ENCODE measurements at places on chromosomes 12 and 14. TPM values are rescaled to one million over a fixed set of nuclear protein-coding genes. Genes with fewer than 3 reads are reported as not detected.

DNA sequence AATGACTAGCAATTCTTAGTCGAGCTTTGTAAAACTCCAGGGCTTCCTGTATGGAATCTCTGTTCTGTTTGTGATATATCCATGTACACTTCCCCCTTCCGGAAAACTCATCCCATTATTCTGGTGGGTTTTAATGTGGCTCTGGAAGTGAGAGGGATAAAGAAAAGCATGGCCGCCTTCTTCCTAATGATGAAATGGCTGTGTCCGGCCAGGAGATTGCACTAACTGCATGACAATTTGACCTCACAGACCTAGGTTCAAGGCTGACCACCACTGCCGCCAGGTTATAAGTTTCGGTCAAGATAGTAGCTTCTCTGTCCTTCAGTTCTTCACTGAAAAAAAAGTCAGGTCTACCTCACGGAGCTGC lies 41.0 kb upstream of the NPAS3 start:
- H3K27ac ChIP-seq, result peak overlapping the region; percentile 89
- no peaks in the 10 kb centered on the region for H3K36me3 ChIP-seq
- no peaks in the 10 kb centered on the region for H3K27me3 ChIP-seq

RALGAPA1 gene
- 78.7 TPM for total RNA-seq

DNA sequence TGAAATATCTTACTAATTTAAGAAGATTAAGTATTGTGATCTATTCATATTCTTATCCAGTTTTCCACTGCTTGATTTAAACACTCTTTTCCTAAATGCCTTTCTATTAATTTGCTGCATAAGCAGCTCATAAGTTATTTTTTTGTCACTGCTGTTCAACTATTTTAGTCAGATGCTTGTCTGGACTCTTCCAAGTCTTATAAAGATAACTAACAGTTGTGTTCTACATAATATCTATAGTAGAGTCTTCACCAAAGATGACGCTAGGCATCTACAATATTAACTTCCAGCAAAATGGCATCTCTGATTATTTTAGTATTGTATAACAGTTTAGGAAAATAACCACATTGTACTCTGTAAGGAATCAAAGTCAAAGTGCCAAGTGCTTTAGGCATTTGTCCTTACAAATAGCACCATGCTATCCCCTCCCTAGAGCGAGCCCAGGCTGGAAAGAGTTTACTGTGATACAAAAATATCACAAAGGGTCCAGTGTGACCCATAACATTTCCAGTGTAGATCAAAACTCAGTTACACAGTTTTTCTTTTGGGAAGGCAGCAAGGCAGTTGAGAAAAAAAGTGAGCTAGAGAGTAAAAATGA lies 98.2 kb downstream of the DENND5B start:
- H3K4me1 ChIP-seq, result peaks cover 4% of the 10 kb centered on the region
- no peak overlapping the region for H3K4me3 ChIP-seq
- H3K27ac ChIP-seq, result no peak overlapping the region
- H3K27me3 ChIP-seq, result no peaks in the 10 kb centered on the region
- no peak for DNase-seq

DNA sequence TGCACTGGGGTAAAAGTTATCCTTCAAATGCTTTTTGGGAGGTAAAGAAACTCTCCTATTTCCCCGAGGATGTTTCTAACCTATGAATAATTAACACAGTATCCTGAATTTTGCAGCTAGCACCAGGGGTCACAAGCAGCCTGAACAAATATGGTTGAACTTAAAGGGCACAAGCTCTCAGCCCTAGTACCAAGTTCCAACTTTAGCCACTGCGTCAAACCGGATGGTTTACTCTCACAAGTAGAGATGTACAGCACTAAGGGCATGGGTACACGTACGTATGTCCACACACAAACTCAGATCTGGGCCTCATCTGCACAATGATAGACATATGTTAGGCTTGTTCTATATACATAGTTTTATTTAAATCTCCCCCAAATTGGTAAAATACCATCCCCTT lies 4.7 kb downstream of the CCDC88C start:
- H3K4me1 ChIP-seq, result peaks cover 4% of the 10 kb centered on the region
- H3K4me3 ChIP-seq, result no peak overlapping the region
- peaks cover 3% of the 10 kb centered on the region for H3K36me3 ChIP-seq
- H3K27ac ChIP-seq, result no peak overlapping the region
- no peak for DNase-seq

GRCh38 chr12:128693115-128693514 lies 130.6 kb downstream of the SLC15A4 start:
- no peak overlapping the region for H3K4me3 ChIP-seq
- no peaks in the 10 kb centered on the region for H3K27me3 ChIP-seq
- no peak for DNase-seq
- no peaks in the 10 kb centered on the region for H3K36me3 ChIP-seq
- H3K27ac ChIP-seq, result no peak overlapping the region

DNA sequence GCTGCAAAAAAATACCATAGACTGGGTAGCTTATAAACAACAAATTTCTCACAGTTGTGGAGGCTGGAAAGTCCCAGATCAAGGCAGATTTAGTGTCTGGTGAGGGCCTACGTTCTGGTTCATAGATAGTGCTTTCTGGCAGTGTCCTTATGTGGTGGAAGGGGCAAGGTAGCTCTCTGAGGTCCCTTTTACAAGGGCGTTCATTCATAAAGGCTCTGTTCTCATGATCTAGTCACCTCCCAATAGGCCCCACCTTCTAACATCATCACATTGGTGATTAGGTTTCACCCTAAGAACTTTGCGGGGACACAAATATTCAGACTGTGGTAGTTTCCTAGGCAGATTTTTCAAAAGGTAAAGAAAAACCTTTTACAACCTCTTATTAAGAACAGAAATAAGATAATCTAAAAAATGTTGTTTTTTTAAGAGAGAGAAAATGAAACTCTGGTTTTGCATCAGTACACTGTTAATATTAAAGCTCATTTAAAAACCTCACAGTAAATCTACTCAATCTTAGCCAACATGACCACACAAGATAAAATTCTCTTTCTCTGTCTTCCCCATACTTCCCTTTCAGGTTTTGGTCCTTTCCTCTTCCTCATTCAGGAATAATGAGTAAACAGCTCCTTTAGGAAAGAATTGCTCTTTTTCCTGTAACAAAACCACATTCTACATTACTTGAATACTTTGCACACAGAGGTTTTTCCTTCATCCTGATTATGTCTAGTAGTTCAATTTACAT lies 117.5 kb downstream of the UNC79 start:
- H3K4me3 ChIP-seq, result no peak overlapping the region
- no peaks in the 10 kb centered on the region for H3K36me3 ChIP-seq
- H3K4me1 ChIP-seq, result no peaks in the 10 kb centered on the region
- no peaks in the 10 kb centered on the region for H3K27me3 ChIP-seq
- DNase-seq, result no peak
- no peak overlapping the region for H3K27ac ChIP-seq

GRCh38 chr12:116950628-116951325 lies 40.0 kb downstream of the FBXW8 start:
- peaks cover 2% of the 10 kb centered on the region for H3K36me3 ChIP-seq
- H3K4me1 ChIP-seq, result no peaks in the 10 kb centered on the region
- no peak overlapping the region for H3K4me3 ChIP-seq
- H3K27ac ChIP-seq, result no peak overlapping the region

GRCh38 chr12:116864371-116865160 lies 16.7 kb downstream of the HRK start:
- no peak overlapping the region for H3K4me3 ChIP-seq
- H3K27me3 ChIP-seq, result no peaks in the 10 kb centered on the region
- no peak overlapping the region for H3K27ac ChIP-seq
- no peaks in the 10 kb centered on the region for H3K36me3 ChIP-seq

- H3K4me1 ChIP-seq, result no peaks in the 10 kb centered on the region
- no peak overlapping the region for H3K27ac ChIP-seq
- no peaks in the 10 kb centered on the region for H3K27me3 ChIP-seq
- no peak for DNase-seq
- H3K4me3 ChIP-seq, result no peak overlapping the region
- no peaks in the 10 kb centered on the region for H3K36me3 ChIP-seq
These were observed 30.3 kb upstream of the PELI2 start for GRCh38 chr14:56087671-56088471.

GRCh38 chr14:96225745-96226151 lies 21.1 kb downstream of the BDKRB2 start:
- H3K4me3 ChIP-seq, result no peak overlapping the region
- no peaks in the 10 kb centered on the region for H3K27me3 ChIP-seq
- DNase-seq, result peak; percentile 85
- no peaks in the 10 kb centered on the region for H3K4me1 ChIP-seq
- H3K27ac ChIP-seq, result peak overlapping the region; percentile 34
- H3K36me3 ChIP-seq, result no peaks in the 10 kb centered on the region

DNA sequence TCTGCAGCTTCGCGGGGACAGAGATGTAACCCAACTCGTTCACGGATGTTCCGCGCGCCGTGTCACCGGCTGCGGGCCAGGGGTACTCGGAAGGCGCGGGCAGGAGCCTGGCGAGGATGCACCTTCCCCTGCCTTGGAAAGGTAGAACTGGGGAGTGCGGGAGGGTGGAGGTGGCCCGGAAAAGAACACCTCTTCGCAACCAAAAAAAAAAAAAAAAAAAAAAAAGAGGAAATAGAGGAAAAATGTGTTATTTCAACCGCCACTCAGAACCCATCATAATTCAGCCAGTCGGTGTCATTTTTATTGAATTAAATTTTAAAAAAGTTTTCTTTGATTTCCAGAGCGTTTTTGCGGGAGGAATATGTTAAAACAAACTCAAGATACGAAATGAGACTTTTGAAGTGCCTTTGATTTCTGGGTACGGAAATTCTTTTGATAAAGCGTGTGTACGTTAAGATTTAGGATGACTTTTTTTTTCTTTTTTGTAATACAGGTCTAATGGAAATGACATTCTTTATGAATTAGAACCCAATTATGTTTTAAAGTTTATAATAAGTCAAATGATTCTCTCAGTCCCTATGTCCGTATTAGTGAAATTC lies 8.9 kb downstream of the CDKN1B start:
- H3K4me3 ChIP-seq, result peak overlapping the region; percentile 72
- H3K4me1 ChIP-seq, result no peaks in the 10 kb centered on the region
- peak overlapping the region; percentile 98 for H3K27ac ChIP-seq

- no peaks in the 10 kb centered on the region for H3K4me1 ChIP-seq
- peak; percentile 85 for DNase-seq
- no peak overlapping the region for H3K4me3 ChIP-seq
- H3K36me3 ChIP-seq, result no peaks in the 10 kb centered on the region
These were observed 7.3 kb upstream of the IFI27L2 start for GRCh38 chr14:94136575-94137331.

PCK2 gene
- 36.1 TPM for total RNA-seq

- no peak for DNase-seq
- H3K36me3 ChIP-seq, result no peaks in the 10 kb centered on the region
- peak overlapping the region; percentile 55 for H3K4me3 ChIP-seq
- H3K27ac ChIP-seq, result no peak overlapping the region
- peaks cover 7% of the 10 kb centered on the region for H3K27me3 ChIP-seq
These were observed 811 bp upstream of the GALNT16 start for GRCh38 chr14:69259168-69259526.

IFI27 gene
- 143 TPM for total RNA-seq

DNA sequence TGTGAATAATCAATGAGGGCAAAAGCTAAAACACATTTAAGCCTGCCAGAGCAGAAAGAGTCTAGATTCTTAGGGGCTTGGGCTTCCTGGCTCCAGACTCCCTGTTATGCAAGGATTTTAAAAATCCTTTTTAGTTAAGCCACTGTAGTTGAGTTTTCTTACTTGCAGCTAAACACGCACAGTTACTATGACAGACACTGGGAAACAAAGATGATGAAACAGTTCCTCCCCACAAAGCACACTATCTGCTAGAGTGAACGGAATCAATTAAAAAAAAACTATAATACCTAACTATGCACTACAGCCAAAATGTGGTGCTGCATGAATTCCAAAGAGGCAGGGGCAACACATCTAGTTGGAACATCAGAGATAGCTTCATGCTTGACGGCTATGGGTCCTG lies 28.2 kb downstream of the RPS6KA5 start:
- no peak overlapping the region for H3K27ac ChIP-seq
- H3K27me3 ChIP-seq, result no peaks in the 10 kb centered on the region
- DNase-seq, result no peak
- H3K4me1 ChIP-seq, result no peaks in the 10 kb centered on the region
- no peaks in the 10 kb centered on the region for H3K36me3 ChIP-seq
- H3K4me3 ChIP-seq, result no peak overlapping the region

- DNase-seq, result no peak
- no peak overlapping the region for H3K4me3 ChIP-seq
- H3K4me1 ChIP-seq, result no peaks in the 10 kb centered on the region
- no peaks in the 10 kb centered on the region for H3K27me3 ChIP-seq
- no peak overlapping the region for H3K27ac ChIP-seq
- no peaks in the 10 kb centered on the region for H3K36me3 ChIP-seq
These were observed 188.0 kb downstream of the EXOC5 start for GRCh38 chr14:57080691-57081090.

DNA sequence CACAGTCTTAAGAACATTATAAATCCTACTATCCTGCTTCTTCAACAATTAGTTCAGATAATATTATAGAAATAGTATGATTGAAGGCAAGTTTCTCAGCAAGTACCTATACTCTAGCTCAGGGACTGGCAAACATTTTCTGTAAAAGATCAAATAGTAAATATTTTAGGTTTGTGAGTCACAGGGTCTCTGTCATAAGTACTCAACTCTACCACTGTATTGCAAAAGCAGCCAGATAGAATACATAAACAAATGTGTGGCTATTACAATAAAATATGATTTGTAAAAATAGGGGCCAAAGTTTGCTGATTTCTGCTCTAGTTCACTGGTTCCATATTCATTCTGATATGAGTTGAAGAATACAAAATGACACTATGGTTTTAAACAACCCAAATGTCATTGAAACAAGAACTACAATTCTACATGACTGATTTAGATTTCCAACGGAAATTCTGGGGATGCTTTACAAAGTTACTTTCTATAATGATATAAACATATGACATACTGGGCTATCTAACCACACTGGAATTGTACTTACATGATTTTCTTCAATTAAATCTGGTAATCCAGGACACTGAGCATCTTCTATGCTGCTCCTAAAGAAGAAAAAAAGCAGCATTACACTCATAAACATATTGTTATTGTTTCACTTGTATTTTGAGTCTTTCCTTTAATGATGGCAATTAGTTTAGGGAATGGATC lies 23.2 kb downstream of the LGALS3 start:
- no peak overlapping the region for H3K4me3 ChIP-seq
- DNase-seq, result no peak
- H3K4me1 ChIP-seq, result no peaks in the 10 kb centered on the region
- no peaks in the 10 kb centered on the region for H3K27me3 ChIP-seq

All from kidney (tissue), 22 donors.